ENCODE measurements at places on chromosomes 4 and X.

DNA sequence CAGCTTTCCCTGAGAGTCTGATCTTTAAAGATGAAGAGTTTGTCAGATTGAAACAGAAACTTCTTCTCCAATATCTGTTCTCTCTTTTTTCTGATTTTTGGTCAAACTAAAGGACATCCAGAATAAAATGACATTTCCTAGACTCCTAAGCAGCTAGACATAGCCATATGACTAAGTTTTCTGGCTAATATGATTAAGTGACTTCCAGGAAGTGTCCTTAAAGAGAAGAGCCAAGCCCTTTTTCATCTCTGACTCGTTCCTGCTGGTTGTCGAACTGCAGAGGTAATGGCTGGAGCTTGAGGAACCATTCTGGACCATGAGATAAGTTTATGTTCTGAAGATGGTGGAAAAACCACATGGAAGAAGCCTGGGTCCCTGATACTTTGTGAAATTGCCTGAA is 546.0 kb downstream of the BCOR start:
- no peak for DNase-seq

DNA sequence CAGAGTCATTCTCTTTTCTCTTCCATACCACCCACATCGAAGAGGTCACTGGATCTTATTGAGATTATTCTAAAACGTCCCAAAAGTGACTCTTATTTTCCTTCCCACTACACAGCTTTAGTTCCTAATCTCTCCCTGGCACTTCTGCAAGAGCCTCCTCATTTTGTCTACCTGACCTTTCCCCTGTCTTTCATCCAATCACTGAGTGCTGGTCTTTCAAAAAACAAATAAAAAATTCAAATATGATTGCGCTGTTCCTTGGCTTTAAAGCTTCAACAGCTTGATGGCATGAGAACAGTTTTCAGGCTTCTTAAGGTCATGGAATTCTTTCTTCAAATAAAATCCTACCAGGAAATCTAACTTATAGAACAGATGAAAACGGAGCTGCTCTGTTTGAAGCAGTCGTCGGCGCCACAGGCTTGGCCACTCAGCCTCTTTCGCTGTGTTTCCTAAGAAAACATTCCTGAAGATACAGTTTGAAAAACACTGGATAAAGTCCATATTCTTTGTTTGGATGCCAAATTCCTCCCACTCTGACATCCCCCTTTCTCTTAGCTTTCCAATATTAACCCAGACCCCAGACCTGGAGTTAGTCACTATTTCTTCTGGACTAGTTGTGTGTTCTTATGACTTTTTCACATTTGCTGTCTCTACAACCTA is 12.5 kb downstream of the SYTL5 start:
- no peak for DNase-seq

DNA sequence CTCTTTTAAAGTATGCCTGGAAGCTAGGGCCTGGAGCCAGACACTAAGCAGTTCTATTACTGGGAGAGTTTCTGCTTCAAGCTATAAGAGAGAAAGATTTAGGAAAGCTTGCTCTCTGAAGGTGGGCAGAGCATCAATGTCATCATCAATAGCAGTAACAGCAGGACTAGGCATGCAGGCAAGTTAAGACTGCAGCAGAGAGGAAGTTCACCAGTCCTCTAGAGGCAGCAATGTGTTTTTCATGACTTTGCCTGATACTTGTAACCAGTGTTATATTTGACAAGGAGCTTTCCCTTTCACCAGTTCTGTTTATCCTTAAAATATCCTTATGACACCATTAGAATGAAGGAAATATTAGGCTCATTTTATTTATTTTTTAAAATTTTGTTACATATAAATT is 237.9 kb downstream of the KCTD8 start:
- no peak for DNase-seq

- no peak for DNase-seq
These were observed 9.9 kb downstream of the FAM200B start for GRCh38 chr4:15691346-15692135.

DNA sequence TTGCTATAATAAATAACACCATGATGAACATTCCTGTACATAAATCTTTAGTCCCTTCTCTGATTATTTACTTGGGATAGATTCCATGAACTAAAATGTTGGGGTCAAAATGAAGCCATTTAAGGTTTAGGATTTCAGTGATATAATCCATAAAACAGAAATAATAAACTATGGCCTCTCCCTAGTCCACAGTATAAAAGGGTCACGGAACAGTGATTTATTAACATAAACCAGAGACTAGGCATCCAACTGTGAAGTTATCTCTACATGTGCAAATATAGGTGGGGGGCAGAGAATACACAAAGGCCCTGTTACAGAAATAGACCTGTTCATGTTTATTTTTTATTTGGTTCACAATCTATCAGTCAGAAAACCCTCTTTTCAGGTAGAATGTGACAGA is 499.1 kb upstream of the SLIT2 start:
- DNase-seq = no peak

DNA sequence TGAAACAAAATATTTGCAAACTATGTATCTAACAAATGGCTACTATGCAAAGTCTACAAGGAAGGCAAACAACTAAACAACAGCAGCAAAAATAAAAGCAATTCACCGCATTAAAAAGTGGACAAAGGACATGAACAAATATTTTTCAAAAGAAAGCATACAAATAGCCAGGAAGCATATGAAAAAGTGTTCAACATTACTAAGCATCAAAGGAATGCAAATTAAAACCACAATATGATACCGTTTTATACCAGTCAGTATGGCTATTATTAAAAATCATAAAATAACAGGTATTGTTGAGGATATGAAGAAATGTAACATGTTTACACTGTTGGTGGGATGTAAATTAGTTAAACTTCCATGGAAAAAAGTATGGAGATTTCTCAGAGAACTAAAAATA is 1106.7 kb downstream of the PDHA2 start:
- no peak for DNase-seq

DNA sequence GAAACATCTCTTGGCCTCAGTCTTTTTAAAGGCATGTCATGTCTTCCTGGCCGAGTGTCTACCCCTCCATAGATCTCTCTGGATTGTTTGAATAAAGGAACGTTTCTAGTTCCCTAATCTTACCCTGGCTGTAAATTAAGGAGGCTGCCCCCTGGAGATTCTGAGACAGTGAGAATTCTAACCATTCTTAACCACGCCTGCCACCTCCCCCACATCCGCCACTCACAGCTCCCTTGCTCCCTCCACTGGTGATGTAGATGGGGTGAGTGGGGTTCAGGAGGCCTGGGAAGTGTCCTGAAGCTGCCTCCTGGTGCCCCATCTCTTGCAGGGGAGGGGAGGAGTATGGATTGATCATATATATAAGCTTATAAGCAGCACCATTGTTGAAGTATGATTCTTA is 48.0 kb upstream of the TRIM2 start:
- DNase-seq = no peak

DNA sequence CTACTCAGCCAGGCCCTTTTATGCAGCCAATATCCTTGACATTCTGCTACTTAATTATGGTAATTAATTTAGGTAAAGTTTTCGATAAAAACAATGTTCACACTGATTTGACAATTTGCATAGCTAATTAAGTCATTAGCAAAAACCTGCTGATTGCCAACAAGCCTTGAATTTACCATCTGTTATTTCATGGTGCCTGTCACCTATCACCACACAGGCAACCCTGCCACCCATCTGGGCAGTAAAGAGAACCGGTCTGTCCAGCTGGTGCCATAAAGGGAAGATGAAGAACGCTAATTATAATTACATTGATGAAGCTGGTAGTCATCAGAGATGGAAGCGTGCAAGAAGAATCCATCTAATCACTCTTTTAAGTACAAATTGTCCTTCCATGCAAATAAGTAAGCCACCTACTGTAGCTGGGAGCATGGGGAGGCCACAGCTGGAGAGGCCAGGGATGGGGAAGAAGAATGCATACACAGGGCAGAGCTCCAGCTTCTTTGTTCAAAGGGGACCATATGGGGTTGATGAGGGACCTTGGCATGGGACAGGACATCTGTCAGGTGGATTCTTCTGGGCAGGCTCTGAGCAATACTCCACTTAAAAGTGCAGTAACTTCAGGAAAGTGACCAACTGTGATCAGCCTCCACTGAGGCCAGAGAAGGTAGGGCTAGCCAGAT is 277.3 kb upstream of the TAPT1 start:
- DNase-seq = no peak

GRCh38 chrX:68571610-68572311 is 72.9 kb downstream of the YIPF6 start:
- DNase-seq = no peak

DNA sequence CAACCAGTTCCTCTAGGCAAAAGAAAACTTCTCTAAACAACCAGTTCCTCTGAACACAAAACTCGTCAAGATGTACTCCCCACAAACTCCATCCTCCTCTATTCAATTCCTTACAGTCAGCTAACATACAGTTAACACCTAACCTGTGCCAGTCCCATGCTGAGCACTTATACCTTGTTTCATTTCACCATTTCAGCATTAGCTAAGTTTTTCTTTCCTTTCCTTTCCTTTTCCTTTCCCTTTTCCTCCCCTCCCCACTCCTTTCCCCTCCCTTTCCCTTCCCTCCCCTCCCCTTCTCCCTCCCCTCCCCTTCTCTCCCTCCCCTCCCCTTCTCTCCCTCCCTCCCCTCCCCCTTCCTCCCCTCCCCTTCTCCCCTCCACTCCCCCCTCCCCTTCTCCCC is 13.1 kb downstream of the HERC6 start:
- DNase-seq = no peak

DNA sequence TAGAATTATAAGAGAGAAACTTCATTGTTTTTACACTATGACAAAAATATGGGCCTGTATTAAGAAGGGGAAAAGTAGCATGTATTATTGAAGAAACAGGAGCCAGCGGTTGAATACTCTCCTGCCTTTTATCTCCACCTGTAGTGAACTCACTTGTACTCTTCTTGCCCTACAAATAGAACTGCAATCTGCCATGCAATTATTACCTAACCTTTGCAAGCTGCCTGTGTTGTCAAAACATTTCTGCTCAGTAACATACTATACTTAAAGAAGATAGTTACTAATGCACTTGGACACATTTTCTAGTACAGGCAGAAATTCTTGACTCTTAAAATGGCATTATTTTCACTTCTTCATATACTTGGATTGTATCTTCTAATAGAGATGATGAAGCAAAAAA is 818.4 kb upstream of the GRID2 start:
- DNase-seq = no peak

DNA sequence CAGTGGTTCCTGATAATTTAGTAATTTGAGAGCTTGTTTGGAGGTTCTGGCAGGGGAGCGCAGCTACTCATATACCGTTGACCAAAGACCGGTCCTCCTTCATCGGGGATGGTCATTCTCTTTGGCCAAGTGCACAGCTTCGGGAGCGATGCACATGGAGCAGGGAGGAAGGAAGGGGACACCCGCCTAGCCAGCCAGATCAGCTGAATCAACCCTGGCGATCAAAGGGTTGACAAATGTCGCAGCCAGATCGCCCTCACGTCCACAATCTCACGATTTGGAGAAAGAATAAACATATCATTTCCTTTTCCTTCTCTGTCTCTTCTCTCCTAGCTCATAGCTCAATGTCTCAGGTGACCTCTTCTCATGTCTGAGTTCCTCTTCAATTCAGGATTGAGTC is 11.1 kb downstream of the NDNF start:
- DNase-seq = no peak

DNA sequence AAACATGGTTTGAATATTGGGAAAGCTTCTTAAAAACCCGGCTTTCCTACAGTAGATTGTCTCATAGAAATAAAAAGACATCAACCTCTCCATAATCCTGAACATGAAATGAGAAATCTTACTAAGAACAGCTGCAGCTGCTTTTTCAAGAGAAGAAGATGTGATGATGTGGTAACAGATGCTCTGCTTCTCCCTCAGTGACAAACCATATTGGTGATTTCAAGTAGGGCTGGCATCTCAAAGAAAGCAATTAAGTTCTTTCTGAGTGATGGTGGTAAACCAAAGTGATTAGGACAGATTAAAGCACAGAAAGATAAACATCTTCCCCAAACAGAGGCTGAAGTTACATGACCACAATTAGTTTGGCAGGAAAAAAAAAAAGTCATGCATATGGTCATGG is 1477.7 kb downstream of the RAPGEF2 start:
- no peak for DNase-seq

DNA sequence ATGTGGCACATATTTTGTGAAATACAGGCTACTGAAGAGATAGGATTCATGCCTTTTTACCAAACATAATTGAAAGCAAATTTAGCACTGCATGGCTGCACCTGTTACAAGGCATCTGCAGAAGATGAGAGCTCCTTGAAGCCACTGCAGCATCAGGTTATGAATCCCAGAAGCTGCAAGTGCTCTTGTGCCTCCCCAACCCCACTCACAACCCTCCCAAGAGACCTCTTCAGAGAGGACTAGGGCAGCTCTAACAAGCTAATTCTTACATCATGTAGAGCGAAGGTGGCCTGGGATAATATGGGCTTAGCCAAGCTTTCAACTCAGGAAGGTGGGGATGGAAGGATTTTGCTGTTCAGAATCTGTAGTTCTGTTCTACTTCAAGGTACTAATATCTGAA is 27.2 kb downstream of the MFAP3L start:
- no peak for DNase-seq

- DNase-seq = no peak
These were observed 375 bp downstream of the FGFR3 start for GRCh38 chr4:1793496-1793840.

Data from activated CD8-positive, alpha-beta memory T cell treated with anti-CD3 and anti-CD28 coated beads for 24 hours (primary cell).